ENCODE measurements at places on chromosomes 6 and 20.

DNA sequence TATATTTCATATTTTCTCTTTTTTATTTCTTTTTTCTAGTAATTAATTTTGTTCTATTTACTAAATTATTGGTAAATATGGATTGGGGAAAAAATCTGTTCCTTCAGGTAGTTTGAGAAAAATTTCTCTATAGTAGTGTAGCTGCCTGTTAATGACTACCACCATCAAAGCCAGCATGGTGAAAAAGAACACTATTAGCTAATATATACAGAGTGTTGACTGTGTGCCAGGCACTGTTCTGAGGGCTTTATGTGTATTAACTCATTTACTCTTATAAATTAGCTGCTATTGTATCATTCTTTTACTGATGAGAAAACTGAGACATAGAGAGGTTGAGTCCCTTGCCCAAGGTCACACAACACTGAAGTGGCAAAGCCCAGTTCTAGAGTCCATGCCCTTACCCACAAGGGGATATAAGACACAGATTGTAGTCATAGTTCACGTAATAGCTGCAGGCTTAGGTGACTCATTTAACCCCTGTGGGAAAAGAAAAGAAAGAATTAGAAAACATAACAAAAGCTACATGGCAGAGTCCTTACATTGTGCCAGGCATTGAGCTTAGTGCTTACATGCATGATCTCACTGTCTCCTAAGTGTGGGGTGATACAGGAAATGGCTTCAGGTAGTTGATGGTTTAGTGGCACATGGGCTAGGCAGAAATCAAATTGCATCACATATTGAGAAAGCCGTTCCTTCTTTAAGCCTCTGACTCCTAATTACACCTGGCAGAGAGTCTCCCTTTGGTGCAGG, 12.2 kb upstream of the AKIRIN2 start:
- no peak for DNase-seq

DNA sequence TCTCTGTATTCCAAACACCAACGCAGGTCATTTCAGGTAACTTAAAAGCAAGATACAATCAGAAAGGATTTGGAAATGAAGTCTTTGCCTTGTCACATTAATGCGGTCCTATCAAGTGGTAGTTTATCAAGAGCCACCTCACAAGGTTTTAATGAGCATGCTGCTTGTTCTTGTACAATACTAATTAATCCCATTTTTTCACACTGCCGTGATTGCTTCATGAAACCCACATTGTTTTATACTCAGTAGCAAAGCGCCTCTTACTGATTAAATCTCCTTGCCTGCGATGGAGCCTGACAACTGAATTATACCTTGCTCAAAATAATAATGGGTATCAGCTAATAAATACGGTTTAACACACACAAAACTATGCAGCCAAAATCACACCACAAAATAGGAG, 234.1 kb upstream of the TSHZ2 start:
- no peak for DNase-seq

GRCh38 chr20:10438217-10438616, 3.1 kb downstream of the SLX4IP start:
- no peak for DNase-seq

GRCh38 chr6:39330057-39330456, 7.6 kb upstream of the KCNK16 start:
- DNase-seq: no peak

- DNase-seq: no peak
Observed at GRCh38 chr6:83872386-83873118, 13.1 kb downstream of the CYB5R4 start.

DNA sequence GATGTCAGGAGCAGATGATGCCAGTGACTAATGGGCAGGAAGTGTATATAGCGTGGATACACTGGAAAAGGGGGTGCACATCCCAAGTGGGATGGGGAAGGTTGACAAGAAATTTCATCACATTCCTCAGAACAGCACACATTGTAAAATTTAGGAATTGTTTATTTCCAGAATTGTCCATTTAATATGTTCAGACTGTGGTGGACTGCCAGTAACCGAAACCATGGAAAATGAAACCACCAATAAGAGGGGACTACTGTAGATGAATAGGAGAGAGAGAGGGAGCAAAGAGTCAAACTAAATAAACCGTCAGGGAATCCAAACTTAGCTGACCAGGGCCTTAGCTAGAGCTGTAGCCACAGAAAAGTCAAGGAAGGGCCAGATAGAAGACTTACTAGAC, 164.4 kb upstream of the PRDM1 start:
- DNase-seq: no peak

GRCh38 chr6:111423960-111424846, 58.8 kb downstream of the REV3L start:
- no peak for DNase-seq

DNA sequence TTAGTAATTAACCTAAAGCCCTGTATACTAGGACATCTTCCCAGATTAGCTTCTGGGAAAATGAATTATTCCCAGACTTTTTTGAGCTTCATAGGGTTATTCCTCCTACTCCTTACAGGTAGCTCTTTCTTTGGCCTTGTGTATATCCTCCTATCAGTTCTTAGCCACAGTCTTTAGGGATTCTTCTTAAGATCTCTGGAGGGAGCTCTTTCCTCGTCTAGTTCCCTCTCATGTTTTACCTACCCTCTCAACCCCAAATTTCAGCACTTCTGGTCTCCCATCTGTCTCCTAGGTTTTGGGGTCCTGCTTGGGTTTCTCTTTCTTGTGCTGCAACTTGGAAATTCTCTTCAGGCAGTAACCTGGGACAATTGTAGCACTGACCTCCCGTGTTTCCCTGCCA, 46.4 kb upstream of the SLC35B3 start:
- no peak for DNase-seq

DNA sequence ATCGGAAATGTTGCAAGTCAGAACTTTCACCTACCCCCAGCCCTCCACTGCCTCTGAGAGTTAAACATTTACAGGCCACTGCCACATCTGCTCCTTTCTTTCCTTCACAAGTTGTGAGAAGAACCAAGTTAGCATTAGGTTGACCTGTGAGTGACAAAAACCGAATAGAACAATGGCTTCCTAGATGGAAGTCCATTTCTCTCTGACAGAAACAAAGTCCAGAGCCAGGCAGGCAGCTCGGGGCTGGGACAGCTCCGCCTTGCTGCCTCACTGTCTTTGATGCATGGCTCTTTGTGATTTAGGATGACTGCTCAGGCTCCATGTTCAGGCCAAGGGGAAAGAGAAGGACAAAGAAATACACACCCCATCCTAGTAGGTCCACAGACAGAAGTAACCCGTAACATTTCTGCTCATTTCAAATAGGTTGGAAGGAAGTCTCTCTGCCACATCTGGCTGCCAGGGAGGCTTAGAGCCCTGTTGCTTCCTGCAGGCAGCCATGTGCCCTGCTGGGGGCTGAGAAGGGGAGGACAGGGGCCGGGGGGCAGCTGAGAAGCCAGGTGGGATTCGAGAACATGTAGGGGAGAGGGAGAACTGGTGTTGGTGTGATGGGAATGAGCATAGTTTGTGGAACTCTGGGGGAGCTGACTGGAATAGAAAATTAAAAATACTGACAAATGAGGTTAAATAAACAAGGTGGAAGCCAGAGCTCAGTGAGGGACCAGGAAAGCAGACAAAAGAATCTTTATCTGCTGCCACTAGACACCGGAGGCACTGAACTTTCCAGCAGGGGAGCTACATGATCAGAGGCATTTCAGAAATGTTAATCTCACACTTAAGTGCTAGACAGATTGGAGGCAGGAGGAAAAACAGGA, 19.5 kb upstream of the IER3 start:
- no peak for DNase-seq

DNA sequence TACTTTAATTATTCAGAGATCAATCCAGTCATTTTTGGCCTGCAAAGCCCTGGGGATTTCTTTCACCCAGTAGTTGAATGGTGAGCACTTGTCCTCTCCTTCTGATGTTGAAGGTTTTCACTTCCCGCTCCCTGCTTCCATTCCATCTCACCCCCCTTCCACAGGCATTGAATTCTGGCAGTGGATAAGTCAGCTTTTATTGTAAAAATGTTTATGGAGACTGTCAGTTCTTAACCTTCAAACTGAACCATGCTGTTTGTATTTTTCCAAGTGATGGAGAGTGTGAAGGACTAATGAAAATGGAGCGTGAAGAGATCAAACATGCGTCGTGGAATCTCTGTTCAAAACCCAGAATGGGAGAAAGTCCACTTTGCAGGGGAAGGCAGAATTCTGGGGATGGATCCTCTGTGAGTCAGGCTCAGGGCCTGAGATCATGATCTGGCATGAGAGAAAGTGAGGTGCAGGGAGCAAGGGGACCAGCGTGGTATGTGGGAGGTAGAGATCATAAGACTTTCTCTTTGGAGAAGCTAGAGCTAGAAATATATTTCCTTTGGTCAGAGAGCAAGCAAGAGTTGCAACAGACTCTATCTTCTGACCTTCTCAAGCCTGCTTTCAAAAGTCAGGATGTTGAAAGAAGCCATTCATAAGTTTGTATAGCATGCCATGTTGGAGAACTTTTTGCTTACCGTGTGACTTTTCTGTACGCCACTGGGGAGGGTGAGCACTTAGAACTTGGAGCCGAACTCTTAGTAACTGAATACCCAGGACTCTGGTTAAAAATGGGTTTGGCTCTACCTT, 30.2 kb downstream of the ISM1 start:
- DNase-seq: no peak

DNA sequence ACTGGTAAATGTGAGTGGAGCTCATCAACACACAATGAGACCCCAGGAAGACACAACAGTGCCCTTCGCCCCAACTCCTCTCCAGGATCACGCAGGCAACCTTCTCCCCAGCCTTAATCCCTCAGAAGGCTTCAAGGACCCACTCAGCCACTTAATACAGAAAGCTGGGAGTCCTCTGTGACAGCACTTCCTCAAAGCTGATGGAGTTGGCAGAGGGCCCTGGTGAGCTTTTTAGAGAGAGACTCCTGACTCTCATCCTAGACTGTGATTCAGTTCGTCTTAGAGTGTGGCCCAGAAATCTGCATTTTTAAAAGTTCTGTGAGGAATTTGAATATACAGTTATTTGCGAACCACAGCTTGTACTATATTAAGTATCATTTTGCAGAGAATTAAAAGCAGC, 187.7 kb downstream of the UST start:
- no peak for DNase-seq

DNA sequence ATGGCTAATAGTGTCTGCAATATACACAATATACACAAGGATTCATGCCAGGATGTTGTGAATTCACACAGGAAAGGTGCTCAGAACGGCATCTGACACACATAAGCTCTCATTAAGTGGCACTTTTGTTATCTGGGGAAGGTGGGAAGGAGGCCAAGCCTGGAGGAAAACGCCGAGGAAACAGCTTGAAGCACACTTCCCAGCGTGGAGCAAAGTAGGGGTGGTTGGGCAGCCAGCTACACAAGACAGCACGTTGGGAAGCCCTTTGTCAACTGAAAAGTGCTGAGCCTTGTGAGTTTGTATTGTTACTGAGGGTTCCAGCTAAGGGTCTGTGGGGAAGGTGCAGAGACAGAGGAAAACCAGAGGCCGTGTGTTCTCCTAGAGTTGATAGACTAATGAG, 181.0 kb downstream of the ZMYND8 start:
- DNase-seq: no peak

- DNase-seq: no peak
Observed at GRCh38 chr6:11040134-11040533, 4.0 kb downstream of the ELOVL2 start.

DNA sequence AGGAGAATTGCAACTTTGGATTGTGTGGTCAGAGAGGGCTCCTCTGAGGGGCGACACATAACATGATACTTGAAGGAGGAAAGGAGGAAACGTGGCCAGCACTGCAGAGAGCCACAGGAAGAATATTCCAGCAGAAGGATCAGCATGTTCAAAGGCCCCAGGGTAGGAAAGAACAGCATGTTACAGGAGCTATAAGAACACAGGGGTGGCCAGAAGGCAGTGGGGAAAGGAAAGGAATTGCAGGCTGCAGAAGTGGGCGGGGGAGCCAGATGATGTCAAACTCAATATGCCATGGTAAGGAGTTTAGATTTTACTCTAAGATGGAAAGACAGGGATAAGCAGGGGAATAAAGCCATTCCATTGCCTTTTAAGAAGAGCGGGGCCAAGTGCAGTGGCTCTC, 30.7 kb downstream of the MGME1 start:
- DNase-seq: no peak

DNA sequence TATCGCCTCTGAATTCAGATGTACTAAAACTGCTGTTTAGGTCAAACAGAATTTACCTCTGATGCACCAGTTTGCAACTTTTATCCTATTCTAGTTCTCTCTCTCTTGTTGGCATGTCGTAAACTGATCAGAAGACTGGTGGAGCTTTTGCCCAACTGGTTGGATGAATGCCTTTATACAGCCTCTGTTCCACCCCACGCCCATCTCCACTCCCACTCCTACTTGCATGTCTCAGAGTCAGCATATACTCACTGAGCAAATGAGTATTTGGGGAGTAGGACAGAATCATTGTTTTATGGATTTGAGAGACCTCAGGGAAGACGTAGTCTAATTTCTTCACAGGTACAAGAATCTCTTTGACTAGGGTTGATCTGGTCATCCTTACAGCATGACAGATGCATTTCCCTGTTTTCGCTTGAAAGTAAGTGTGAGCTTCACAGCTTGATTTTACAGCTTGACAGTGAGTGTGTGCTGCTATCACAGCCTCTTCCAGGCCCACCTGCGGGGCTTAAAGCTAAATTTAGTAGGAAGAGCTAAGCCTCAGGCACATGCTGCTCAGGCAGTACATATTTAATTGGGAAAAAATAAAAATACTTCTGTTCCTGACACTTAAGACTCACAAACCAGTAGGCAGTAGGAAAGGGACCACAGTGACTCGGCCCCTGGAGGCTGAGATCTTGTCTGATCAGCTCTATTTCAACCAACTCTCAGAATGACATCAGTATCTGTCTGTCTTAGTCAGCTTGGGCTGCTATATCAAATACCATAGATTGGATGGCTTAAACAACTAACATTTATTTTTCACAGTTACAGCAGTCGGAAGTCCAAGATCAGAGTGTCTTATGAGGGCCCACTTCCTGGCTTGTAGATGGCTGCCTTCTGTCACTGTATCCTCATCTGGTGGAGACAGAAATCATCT, 30.4 kb downstream of the TRMT6 start:
- DNase-seq: no peak

DNA sequence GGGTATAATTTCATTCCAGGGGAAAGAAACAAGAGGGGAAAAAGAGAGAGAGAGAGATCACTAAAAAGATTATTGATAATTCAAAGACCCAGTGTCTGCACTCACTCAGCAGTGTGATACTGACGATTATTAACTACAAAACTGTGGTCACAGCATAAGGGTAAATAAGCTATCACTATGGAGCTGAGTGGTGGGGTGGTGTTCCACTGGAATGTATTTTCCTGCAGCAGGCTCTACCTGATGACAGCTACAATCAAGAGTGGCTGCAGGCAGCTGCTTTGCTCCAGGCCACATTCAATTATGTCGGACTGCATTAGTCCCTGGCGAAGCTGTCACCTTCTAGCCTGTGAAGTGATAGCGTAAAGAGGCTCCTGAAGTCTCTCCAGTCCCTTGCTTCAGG, 122.2 kb upstream of the TFAP2D start:
- no peak for DNase-seq

GRCh38 chr6:12956991-12957320, 240.4 kb downstream of the PHACTR1 start:
- no peak for DNase-seq

GRCh38 chr6:168985705-168986104, 267.9 kb downstream of the THBS2 start:
- DNase-seq: no peak

- DNase-seq: no peak
Observed at GRCh38 chr6:15502446-15503345, 160.1 kb downstream of the DTNBP1 start.

Data from stimulated activated CD4-positive, alpha-beta T cell treated with anti-CD3 and anti-CD28 coated beads, Interleukin-12 subunit alpha, Interleukin-12 subunit beta, amount 100 ng/mL, for 48 hours (primary cell).